GM23338 (cell line): ENCODE measurements at places on chromosomes 11 and 22. TPM values are rescaled to one million over a fixed set of nuclear protein-coding genes. Genes with fewer than 3 reads are reported as not detected.

Gene GVQW3
- 3.5 and 3.8 TPM in 2 replicates for polyA plus RNA-seq

Gene OR9I1
- polyA plus RNA-seq, result not detected in 2 replicates

Gene DRAP1
- 294 and 358 TPM in 2 replicates for polyA plus RNA-seq

Gene SERPING1
- 49.8 and 54.7 TPM in 2 replicates for polyA plus RNA-seq

Gene AQP11
- polyA plus RNA-seq, result 3.4 and 4.1 TPM in 2 replicates

Gene MMP7
- polyA plus RNA-seq, result not detected in 2 replicates

Gene MS4A6A
- polyA plus RNA-seq, result not detected in 2 replicates

Gene MRGPRX4
- not detected in 2 replicates for polyA plus RNA-seq

Gene SYCE3
- polyA plus RNA-seq, result not detected in 2 replicates

Gene CSNK2A3
- polyA plus RNA-seq, result 0.33 and 0.91 TPM in 2 replicates

Gene PKP3
- polyA plus RNA-seq, result 6.1 and 7.2 TPM in 2 replicates

Gene C11orf86
- 0.73 and 0.74 TPM in 2 replicates for polyA plus RNA-seq

Gene ACTN3
- polyA plus RNA-seq, result 6.0 and 7.3 TPM in 2 replicates

Gene PGA5
- 0.45 and 1.0 TPM in 2 replicates for polyA plus RNA-seq

Gene ZNF280B
- 5.3 and 5.5 TPM in 2 replicates for polyA plus RNA-seq

Gene OR52I1
- not detected in 2 replicates for polyA plus RNA-seq

Gene OR51B4
- polyA plus RNA-seq, result not detected in 2 replicates

Gene CCDC87
- polyA plus RNA-seq, result 0.12 and 0.39 TPM in 2 replicates

Gene YAP1
- 17.2 and 19.5 TPM in 2 replicates for polyA plus RNA-seq

Gene MN1
- 1.0 and 1.5 TPM in 2 replicates for polyA plus RNA-seq

Gene NAALADL1
- polyA plus RNA-seq, result 8.0 and 11.1 TPM in 2 replicates

Gene DDX25
- 20.6 and 21.2 TPM in 2 replicates for polyA plus RNA-seq

Gene B3GAT1
- 4.3 and 4.8 TPM in 2 replicates for polyA plus RNA-seq

Gene OR4A16
- not detected in 2 replicates for polyA plus RNA-seq

Gene BIRC3
- polyA plus RNA-seq, result 0.42 TPM in 1 of 2 replicates, not detected in the other

Gene CALCA
- polyA plus RNA-seq, result 2.0 and 2.5 TPM in 2 replicates

Gene DCDC1
- polyA plus RNA-seq, result 0.21 and 0.58 TPM in 2 replicates

Gene CD6
- polyA plus RNA-seq, result not detected in 2 replicates

Gene SAAL1
- polyA plus RNA-seq, result 54.6 and 61.0 TPM in 2 replicates

Gene GRAP2
- polyA plus RNA-seq, result not detected in 2 replicates

Gene EPS8L2
- polyA plus RNA-seq, result 56.5 and 59.4 TPM in 2 replicates

Gene CDC42EP2
- 16.1 and 18.2 TPM in 2 replicates for polyA plus RNA-seq

Gene KCNK4
- polyA plus RNA-seq, result not detected in 2 replicates

Gene CRYBB2
- 0.26 TPM in 1 of 2 replicates, not detected in the other for polyA plus RNA-seq

Gene OTOG
- polyA plus RNA-seq, result 0.40 and 2.4 TPM in 2 replicates

Gene NCAM1
- 0.76 and 0.97 TPM in 2 replicates for polyA plus RNA-seq

Gene PI4KA
- polyA plus RNA-seq, result 13.0 and 17.1 TPM in 2 replicates

Gene HTR3A
- polyA plus RNA-seq, result 5.5 and 5.8 TPM in 2 replicates

Gene PRR5L
- polyA plus RNA-seq, result 3.1 and 4.5 TPM in 2 replicates

Gene CD59
- 73.9 and 86.6 TPM in 2 replicates for polyA plus RNA-seq

Gene LAYN
- 6.8 and 7.9 TPM in 2 replicates for polyA plus RNA-seq

Gene FSHB
- not detected in 2 replicates for polyA plus RNA-seq

Gene RTN4R
- polyA plus RNA-seq, result 10.6 and 12.9 TPM in 2 replicates

Gene CECR2
- 18.4 and 24.2 TPM in 2 replicates for polyA plus RNA-seq

Gene IGSF22
- polyA plus RNA-seq, result 0.37 and 0.85 TPM in 2 replicates
